ENCODE measurements at places on chromosomes 1 and 21.

DNA sequence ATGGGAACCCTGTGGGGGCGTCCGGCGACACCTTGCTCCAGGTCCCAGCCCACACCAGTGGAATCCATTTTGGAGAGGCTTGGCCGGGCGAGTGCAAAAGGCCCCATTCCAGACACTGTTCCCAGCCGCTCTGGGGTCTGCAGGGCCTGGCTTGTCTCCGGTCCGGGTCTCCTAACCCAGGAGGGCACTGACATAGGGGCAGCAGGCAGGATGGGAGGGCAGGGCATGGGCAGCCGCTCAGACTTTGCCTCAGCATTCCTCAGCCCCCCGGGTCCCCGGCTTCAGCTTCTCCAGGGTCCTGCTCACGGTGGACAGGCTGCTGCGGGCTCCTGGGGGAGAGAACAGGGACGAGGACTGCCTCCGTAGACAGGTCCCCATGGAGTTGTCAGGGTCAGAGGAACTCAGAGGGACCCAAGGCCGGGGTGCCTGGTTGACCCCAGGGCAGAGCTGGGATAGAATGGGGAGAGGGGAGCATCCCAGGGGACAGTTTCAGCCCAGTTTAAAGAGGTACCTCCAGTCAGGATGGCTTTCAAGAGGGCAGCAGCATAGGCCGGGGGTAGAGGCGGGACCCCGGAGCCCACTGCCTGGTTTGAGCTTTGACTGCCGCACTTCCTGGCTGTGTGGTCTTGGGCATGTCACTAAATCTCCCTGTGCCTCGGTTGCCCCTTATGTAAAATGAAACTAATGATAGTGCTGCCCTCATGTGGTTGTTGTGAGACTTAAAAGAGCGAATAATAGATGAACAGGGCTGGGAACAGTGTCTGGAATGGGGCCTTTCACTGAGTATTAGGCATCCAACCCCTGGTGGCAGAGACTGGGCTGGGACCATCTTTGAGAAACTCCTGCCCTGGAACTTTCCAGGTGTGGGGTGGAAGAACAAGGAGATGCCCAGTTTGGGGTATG is 3.7 kb downstream of the KNCN start:
- DNase-seq = peak; percentile 46

DNA sequence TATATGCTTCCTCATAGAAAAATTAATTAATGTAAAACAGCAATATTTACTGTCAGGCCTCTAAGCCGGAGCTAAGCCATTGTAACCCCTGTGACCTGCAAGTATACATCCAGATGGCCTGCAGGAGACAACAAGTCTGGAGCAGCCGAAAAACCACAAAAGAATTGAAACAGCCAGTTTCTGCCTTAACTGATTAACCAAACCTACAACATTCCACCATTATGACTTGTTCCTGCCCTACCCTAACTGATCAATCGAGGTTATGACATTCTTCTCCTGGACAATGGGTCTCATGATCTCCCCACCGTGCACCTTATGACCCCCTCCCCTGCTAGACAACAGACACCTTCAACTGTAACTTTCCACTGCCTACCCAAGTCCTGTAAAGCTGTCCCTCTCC is 205.8 kb upstream of the DUSP10 start:
- DNase-seq = no peak

GRCh38 chr1:235952950-235953615 is 86.4 kb upstream of the LYST start:
- no peak for DNase-seq

- no peak for DNase-seq
Measured at GRCh38 chr1:103180660-103181059, 72.3 kb upstream of the COL11A1 start.

DNA sequence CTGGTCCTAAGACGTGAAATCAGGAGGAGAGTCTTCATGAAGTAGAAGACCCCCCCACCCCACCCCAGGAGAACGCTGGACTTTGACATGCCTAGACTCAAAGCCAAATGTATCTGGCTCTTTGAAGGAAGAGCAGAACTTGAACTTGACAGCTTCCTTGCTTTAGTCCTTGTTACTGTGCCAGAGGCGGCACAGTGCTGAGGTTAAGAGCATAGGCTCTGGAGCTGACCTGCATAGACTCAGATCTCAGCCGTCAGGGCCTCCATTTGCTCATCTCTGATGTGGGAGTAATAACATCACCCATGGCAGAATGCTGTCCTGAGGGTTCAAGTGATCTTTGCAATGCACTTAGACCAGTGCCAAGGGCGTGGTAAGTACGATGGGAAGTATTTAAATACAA is 39.0 kb downstream of the COL6A1 start:
- DNase-seq = no peak

DNA sequence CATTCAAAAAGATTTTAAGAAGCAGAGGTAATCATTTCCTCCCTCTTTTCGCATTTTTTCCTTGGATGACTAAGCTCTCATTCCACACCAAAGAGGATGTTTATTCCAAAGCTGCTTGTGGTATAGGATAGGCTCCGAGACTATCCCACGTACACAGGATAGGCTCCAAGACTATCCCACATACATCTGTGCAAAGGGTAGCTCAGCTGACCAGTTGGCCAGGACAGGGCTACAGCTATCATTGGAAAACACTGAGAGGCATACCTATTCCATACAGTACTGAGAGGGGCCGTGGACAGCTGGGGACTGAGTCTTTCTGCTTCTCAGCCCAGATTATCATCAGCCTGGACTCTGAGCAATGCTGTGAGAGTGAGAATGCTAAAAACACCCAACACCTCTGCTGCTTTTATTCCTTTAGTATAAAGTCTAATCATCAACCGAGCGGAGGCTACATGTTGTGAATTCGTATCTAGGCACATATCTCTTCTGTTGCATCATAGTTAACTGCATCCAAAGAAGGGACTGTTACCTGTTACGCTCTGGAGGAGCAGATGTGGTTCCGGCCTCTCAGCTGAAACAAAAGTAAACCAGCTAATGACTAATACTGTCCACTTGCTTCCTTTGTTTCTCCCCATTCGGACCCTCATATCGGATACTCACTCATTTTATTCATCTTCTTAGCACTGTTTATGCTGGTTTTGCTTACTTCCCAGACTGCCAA is 141.0 kb downstream of the TNFSF18 start:
- DNase-seq = peak; percentile 85

- no peak for DNase-seq
Measured at GRCh38 chr1:181187337-181188126, 99.0 kb downstream of the IER5 start.

- peak; percentile 86 for DNase-seq
Measured at GRCh38 chr1:24745711-24746413, 615 bp downstream of the CLIC4 start.

DNA sequence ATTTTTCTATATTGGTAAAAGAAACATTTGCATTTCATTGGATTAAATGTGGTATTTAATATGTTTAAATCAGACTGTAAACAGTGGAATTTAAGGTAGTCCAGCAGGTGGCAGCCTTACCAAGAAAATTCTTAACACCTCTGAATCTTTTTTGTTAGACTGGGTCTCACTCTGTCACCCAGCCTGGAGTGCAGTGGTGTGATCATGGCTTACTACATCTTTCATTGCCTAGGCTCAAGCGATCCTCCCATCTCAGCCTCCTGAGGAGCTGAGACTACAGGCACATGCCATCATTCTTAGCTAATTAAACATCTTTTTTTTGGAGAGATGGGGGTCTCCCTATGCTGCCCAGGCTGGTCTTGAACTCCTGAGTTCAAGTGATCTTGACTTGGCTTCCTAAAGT is 98.8 kb downstream of the RABGAP1L start:
- peak; percentile 8 for DNase-seq

DNA sequence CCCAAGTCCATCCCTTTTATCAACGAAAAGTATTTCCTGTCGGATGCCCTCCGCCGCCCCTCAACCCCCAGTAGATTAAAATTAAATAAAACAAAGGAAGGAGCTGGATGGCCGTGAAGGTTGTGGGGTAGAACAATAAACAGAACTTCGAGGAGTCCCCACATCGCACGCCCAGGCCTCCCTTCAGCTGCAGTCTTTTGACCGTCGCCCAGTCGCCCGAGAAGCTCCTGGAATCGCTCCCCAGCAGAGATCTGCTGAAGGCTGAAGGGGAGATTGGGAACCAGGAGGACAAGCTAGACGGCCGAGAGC is 905 bp downstream of the BARHL2 start:
- no peak for DNase-seq

- DNase-seq = no peak
Measured at GRCh38 chr1:231059566-231060193, 19.6 kb upstream of the FAM89A start.

DNA sequence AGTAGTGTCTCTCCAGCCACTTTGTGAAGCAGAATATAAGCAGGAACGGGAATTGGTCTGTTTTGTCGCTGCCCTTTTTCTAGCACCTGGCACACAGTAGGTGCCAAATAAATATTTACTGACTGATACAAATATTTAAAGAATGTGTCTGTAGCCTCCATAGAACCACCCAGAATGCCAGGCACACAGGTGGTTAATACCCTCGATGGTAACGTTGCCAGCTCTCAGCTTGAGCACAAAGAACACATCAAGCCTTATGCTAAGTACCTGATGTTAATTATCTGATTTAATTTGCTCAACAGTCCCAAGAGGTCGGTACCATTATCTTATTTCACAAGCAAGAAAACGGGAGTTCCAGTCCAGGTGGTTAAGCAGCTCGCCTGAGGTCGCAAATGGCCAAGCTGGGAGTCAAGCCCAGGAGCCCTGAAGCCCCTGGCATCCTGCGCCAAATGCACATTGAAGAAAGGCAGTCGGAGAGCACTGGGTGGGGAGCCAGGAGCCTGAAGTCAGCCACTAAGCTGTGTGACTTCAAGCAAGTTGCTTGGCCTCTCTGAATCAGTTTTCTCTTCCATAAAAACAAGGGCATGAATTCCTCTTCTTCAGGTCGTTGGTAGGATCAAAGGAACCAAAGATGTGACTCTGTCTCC is 26.4 kb downstream of the HSPG2 start:
- no peak for DNase-seq

- no peak for DNase-seq
Measured at GRCh38 chr1:17538010-17538409, 1.5 kb upstream of the ARHGEF10L start.

- DNase-seq = no peak
Measured at GRCh38 chr1:156367383-156368156, 1.4 kb upstream of the RHBG start.

- peak; percentile 28 for DNase-seq
Measured at GRCh38 chr21:45295576-45296365, 8.1 kb upstream of the POFUT2 start.
